M059J (cell line): ENCODE measurements at places on chromosomes 7 and 10.

GRCh38 chr10:13706604-13707003 lies 119.8 kb downstream of the PRPF18 start:
- DNase-seq, result no peak

DNA sequence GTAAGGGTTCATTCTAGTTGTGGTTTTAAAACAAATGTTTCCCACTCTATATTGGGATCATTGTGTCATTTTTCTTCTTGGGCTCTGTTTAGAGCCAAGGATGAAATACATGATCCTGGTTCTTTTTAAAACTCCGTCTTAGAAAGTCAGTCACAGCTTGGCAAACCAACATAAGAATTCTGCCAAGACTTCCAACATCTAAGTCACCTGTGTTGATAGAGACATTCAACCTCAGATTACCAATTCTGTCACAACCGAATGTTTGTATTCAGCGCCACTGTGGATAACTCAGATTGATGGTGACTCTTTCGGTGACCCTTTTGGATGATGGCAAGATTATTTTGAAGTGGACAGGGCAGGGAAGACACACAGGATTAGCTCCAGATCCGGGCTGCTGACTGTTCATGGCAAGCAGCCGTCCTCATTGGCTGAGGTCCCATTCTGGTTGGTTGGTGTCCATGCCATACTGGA lies 255.4 kb downstream of the ARHGAP21 start:
- DNase-seq, result no peak

- peak; percentile 63 for DNase-seq
These were observed 100.1 kb downstream of the HIP1 start for GRCh38 chr7:75638594-75639070.

DNA sequence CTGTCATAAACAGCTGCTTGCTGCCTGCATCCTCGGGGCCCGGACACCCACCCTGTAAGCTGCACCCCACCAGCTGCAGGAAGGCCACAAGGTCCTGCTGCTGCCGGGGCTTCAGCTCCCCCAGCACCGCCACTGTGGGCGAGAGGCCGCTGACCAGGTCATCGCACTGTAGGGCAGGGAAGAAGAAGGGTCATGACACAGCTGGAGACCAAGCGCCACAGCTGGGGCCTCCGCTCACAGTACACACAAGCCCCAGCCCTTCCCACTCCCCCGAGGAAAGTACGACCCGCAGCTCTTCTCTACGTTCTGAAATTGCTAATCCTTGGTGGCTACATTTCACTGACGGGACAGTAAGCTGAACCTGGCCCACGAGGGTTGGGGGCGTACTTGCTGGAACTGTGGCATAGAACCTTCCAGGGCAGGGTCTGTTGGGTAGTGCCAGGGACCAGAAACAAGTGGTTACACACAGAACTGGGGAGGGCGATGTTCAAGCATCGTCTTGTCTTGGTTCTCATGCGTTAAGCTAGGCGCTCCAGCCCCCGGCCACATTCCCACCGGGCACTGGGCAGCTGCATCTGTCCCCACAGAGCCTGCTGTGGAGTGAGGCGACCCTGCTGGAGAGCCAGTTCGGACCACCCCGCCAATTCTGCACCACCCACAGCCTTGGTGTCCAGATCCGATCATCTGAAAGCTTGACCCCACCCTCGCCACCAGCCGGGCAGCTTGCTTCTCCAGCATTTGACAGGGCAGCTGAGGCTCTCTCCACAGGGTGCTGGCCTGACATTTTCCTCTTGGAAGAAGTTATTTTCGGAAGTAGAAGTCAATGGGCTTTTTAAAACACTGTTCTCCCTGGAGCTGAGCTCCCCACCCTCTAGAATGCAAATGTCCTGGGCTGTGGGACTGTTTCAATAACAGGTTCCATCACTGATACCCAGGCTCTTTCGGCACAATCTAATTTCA lies 50.8 kb downstream of the GSDME start:
- DNase-seq, result no peak

GRCh38 chr7:110921595-110922151 lies 169.3 kb upstream of the LRRN3 start:
- DNase-seq, result no peak

- DNase-seq, result no peak
These were observed 20.6 kb downstream of the KIN start for GRCh38 chr10:7767209-7767608.

- no peak for DNase-seq
These were observed 28.1 kb downstream of the INPP5A start for GRCh38 chr10:132565516-132566209.
